ENCODE measurements at places on chromosomes 7 and 10. TPM values are rescaled to one million over a fixed set of nuclear protein-coding genes. Genes with fewer than 3 reads are reported as not detected.

DNA sequence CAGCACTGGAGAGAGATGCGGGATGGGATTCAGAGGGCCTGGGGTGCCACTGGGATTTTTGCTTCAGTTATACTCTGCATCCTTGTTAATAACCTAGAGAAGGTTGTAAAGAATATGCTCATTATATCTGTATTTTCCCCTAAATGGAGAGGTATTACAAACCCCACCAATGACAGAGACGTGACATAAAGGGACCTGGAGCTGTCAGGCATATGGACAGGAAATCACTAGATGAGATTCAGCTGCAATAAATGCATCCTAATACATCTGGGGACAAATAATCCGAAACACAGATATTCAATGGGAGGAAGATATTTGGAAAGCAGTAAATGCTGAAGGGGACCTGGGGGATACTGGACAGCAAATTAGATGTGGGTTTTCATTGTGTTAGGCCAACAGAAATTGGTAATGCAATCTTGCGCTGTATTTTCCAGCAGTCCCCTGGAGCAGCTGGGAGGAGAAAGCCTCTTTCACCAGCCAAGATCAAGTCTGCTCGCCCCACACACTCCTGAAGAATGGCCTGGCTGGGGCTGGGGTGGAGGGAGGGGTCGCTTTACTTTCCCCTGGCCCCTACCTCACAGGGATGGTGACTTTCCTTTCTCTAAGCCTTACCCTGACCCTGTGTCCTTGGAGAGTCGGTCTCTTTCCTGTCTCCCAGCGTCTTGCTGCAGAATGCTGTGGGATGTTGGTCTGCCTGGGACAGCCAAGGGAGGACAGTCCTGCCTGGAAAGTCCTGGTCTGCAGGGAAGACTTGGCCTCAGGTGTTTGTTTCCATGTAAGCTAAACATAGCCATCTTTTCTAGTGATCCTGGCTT is 653.8 kb downstream of the LRMDA start:
- H3K4me3 ChIP-seq = no peak overlapping the region
- H3K4me1 ChIP-seq = no peaks in the 10 kb centered on the region
- no peak for DNase-seq
- no peak overlapping the region for H3K27ac ChIP-seq
- H3K36me3 ChIP-seq = no peaks in the 10 kb centered on the region

GRCh38 chr7:35430547-35431153 is 176.8 kb upstream of the TBX20 start:
- no peak overlapping the region for H3K27ac ChIP-seq
- no peak overlapping the region for H3K4me3 ChIP-seq
- DNase-seq = no peak
- H3K4me1 ChIP-seq = no peaks in the 10 kb centered on the region

DNA sequence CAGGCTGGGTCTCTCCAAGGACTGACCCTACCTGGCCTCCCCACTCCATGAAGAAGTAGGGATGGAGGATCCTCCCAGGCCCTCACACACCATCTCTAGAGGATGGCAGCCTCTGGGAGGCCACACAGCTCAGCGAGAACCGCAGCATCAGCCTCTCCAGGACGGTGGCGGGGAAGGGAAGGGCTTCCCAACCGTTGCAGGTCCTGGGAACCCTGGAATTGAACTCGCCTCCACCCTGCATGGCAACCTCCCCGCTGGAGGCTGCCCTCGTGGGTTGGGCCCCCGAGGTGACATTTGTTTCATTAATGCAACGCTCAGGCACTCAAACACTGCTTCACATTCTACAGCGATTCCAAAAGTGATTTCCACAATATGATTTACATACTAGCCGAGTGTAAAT is 58.5 kb downstream of the EBF3 start:
- no peaks in the 10 kb centered on the region for H3K36me3 ChIP-seq
- H3K4me3 ChIP-seq = no peak overlapping the region

GRCh38 chr7:44153948-44154335 is 12.8 kb upstream of the MYL7 start:
- no peak overlapping the region for H3K4me3 ChIP-seq
- H3K27me3 ChIP-seq = no peaks in the 10 kb centered on the region
- H3K4me1 ChIP-seq = no peaks in the 10 kb centered on the region
- no peak for DNase-seq

DNA sequence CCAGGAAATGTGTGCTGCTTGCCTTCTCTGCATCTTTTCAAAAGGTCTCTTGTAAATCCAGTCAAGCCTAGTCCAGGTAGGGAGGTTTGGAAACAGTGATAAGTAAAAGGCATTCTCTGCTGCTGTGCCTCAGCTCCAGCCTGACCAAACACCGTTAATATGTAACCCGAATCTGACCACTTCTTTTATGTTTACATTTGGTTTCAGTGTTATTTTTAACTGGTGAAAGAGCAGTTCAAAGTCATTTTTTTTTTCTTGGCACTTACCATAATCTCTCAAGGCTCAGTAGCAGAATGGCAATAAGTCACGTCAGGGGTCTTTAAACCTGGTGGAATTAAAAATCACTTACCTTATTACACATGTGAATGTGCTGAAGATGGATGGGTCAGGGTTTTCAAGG is 216.8 kb downstream of the PTEN start:
- no peaks in the 10 kb centered on the region for H3K36me3 ChIP-seq
- peaks cover 31% of the 10 kb centered on the region for H3K4me1 ChIP-seq
- no peak overlapping the region for H3K27ac ChIP-seq
- DNase-seq = no peak

- H3K27me3 ChIP-seq = no peaks in the 10 kb centered on the region
- no peak overlapping the region for H3K4me3 ChIP-seq
- DNase-seq = no peak
- H3K36me3 ChIP-seq = no peaks in the 10 kb centered on the region
- H3K27ac ChIP-seq = peak overlapping the region; percentile 60
- peaks cover 41% of the 10 kb centered on the region for H3K4me1 ChIP-seq
Observed at GRCh38 chr7:542713-543500, 23.3 kb upstream of the PDGFA start.

Gene FXYD4
- total RNA-seq = not detected

Gene ADAMTS14
- total RNA-seq = 0.75 TPM
